ENCODE measurements at places on chromosomes 5 and 9.

GRCh38 chr9:85858056-85858750 is 82.7 kb upstream of the NAA35 start:
- DNase-seq: no peak

DNA sequence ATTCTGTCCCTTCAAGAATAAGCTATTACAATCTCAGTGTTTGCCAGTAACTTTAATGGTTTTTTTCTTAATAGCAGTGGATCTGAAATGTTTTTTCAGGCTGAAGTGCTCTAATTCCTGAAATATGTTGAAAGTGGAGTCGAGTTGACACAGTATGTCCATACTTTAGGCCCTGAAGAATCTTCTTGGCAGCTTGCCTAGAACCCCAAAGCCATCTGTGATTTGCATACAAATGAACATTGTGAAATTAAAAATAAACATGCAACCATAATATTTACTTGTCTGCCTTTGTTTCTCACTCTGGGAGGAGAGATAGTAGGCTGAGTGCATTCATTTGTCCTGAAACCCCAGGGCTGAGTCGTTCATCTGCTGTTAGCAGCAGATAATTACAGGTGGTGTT is 152.7 kb downstream of the ADCY2 start:
- no peak for DNase-seq

- DNase-seq: peak; percentile 50
Observed at GRCh38 chr5:72347801-72348308, 27.7 kb downstream of the PTCD2 start.

- DNase-seq: no peak
Observed at GRCh38 chr5:115306011-115306536, 9.6 kb upstream of the CCDC112 start.

- no peak for DNase-seq
Observed at GRCh38 chr9:5835808-5836207, 2.9 kb upstream of the ERMP1 start.
